ENCODE measurements at places on chromosomes 11 and 22. TPM values are rescaled to one million over a fixed set of nuclear protein-coding genes. Genes with fewer than 3 reads are reported as not detected.

LRRC4C gene
- 27.0 TPM for total RNA-seq

KCNJ1 gene
- not detected for total RNA-seq

PRODH gene
- 0.15 TPM for total RNA-seq

CNGA4 gene
- total RNA-seq = not detected

MOGAT2 gene
- not detected for total RNA-seq

NAALAD2 gene
- 1.1 TPM for total RNA-seq

RBMXL2 gene
- not detected for total RNA-seq

HMOX1 gene
- total RNA-seq = 8.6 TPM

KCTD14 gene
- total RNA-seq = 1.2 TPM

MS4A4A gene
- total RNA-seq = not detected

MN1 gene
- total RNA-seq = 8.1 TPM

SCO2 gene
- 0.97 TPM for total RNA-seq

LRRC75B gene
- total RNA-seq = 14.4 TPM

CYTH4 gene
- total RNA-seq = 0.69 TPM

CCDC179 gene
- total RNA-seq = not detected

AMOTL1 gene
- 3.9 TPM for total RNA-seq

KRTAP5-1 gene
- 2.2 TPM for total RNA-seq

OR8G5 gene
- total RNA-seq = not detected

OR51B5 gene
- total RNA-seq = not detected

CALCA gene
- total RNA-seq = 9.1 TPM

SLC22A24 gene
- not detected for total RNA-seq

OMP gene
- total RNA-seq = 0.59 TPM

TRIM51 gene
- not detected for total RNA-seq

USP35 gene
- total RNA-seq = 10.6 TPM

POU2F3 gene
- total RNA-seq = 5.3 TPM

COMT gene
- total RNA-seq = 33.2 TPM

MRGPRE gene
- total RNA-seq = not detected

C11orf65 gene
- total RNA-seq = 1.8 TPM

RCOR2 gene
- 6.6 TPM for total RNA-seq
